KBM-7 (cell line): ENCODE measurements at places on chromosomes 5 and 9.
A peak's percentile ranks its signal among the peaks of the same experiment; 100 is the strongest.

- peak; percentile 74 for DNase-seq
These were observed 6.8 kb upstream of the TRIM41 start for GRCh38 chr5:181215997-181216989.

GRCh38 chr9:133683586-133684120 is 47.5 kb downstream of the DBH start:
- no peak for DNase-seq

DNA sequence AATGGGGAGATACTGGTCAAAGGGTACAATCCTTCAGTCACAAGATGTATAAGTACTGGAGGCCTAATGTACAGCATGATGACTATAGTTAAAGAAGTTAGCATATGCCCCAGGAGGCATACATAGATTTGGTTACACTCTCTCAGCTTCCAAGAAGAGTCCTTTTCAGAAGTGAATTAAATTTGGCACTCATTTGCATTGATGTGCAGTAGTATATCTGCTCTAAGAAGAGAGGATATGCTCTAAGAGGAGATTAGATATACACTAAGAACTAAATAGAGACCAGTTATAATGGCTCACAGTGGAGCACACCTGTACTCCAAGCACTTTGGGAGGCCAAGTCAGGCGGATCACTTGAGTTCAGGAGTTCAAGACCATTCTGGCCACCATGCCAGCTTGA is 139.5 kb upstream of the MINAR2 start:
- DNase-seq: no peak

DNA sequence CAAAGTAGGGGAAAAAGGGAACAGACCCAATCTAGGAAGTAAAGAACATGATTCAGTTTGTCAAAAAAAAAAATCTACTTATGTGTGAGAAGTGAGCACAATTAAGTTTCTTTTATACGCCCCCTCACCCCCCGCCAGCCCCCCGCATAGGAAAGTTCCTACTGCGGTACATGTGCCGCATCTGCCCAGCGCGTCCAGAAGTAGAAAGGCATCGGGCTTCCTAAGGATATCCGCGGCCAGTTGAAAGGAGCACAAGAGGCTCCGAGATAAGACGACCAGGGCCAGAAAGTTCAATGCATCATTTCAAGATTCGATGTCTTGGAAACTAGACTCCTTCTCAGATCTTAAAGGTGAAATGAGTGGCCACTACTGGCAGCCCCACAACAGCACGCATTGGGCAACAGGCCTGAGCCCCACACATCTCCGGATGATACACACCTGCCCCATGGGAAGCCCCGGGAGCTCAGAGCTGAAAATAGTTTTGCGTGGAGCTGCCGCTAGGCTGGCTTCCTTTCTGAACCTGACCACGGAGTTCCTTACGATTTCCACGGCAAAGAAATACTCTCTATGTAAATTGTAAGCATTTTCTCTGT is 203.9 kb downstream of the RAB3C start:
- DNase-seq: peak; percentile 60

DNA sequence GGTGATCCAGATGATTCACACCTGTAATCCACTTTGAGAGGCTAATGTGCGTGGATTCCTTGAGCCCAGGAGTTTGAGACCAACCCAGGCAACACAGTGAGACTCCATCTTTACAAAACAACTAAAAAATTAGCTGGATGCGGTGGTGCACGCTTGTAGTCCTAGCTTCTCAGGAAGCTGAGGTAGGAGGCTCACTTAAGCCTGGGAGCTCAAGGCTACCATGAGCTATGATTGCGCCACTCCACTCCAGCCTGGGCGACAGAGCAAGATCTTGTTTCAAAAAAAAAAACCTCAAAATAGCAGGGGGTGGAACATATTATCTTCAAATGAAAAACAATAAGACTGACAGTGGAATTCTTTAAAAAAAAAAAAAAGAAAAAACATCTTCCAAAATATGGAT is 59.0 kb downstream of the PCDHGC5 start:
- no peak for DNase-seq

DNA sequence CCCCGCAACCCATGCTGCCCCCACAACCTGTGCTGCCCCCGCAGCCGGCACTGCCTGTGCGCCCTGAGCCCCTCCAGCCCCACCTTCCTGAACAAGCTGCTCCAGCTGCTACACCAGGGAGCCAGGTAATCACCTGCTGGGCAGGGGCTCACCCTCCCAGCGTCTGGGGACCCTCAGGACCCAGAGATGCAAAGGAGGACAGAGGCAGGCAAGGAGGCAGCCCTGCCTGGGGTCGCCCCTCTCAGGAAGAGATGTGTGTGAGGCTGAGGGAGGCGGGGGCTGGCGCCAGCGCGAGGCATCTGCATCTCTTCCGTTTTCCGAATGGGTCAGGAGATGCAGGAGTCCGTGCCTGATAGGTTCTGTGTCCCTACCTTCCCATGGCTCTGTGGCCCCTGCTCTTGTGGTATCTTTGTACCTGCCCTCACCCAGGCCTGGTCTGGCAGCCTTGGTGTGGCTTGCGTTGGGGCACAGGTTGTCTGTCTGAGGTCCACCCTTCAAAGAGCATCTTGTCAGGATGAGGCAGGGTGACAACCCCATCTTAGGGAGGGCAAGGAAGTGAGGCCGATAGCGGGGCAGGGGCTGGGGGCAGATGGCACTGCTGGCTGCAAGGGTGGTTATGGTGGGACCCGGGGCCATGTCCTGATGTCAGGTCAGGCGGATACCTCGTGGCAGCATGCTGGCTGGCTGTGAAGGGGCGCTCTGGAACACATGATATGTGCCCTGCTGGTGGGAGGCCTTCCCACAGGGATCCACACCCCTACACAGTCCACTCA is 75.7 kb downstream of the WNK2 start:
- no peak for DNase-seq

DNA sequence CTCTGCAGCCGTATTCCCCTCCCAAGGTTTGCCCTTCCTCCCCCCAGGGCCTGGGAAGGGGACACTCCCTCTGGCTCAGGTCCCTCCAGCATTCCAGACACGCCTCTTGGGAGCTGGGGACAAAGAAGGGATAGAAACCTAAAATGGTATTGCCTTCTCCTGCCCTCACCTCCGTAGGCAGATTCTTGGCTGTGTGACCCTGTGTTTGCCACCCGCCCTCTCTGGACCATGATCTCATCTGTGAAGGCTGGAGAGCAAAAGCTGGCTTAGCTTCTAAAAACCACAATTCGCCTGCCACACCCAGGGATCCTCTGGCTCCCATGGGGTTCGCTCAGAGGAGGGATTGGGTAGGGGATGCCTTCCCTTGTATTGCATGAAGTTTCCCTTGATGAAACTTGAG is 7.7 kb downstream of the AQP3 start:
- DNase-seq: no peak

- DNase-seq: no peak
These were observed 25.8 kb downstream of the NOTCH1 start for GRCh38 chr9:136520053-136520540.

- peak; percentile 69 for DNase-seq
These were observed 831.8 kb downstream of the TAF11L14 start for GRCh38 chr5:18465833-18466681.

DNA sequence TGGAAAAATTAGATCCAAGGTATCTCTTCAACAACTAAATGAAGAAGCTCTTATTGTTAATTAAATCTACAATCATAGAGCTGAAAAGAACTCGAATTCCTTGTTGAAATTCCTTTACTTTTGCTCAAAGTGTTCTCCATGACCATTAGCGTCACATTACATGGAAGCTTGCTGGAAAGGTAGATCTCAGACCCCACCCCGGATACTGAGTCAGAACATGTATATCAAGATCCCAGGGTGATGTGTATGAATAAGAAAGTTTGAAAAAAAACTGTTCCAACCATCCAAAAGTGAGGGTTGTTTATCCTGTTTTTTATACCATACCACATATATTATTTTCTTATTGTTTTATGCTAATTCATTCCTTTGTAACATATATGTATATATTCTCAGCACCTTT is 237.1 kb upstream of the PUM3 start:
- DNase-seq: no peak

GRCh38 chr5:156883316-156883875 is 33.3 kb downstream of the PPP1R2B start:
- DNase-seq: no peak

DNA sequence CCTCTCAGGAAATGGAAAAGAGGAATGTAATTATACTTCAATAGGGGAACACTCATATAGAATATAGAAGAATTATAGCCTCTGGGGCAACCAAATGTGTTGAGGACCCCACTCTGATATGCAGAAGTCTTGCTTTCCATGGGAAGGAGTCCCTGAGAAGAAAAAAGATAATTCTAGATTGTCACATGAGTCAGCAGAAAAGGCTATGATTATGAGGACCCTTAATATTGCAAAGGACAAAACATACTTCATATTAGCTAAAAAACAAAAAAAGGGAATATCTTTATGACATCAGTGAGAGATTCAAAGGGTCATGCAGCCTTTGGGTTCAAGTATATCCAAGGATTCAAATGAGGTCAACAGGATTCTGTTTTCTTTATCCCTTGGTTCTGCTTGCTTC is 119.5 kb downstream of the PIK3R1 start:
- no peak for DNase-seq

GRCh38 chr9:69173497-69173890 is 583 bp upstream of the TJP2 start:
- DNase-seq: no peak
